ENCODE measurements at places on chromosomes 2 and 18.

GRCh38 chr18:3605954-3606443, 156.0 kb downstream of the TGIF1 start:
- peak; percentile 78 for DNase-seq

GRCh38 chr2:57443086-57443485, 603.5 kb upstream of the VRK2 start:
- DNase-seq, result no peak

GRCh38 chr18:45775241-45775676, 50.2 kb upstream of the SIGLEC15 start:
- DNase-seq, result peak; percentile 82

- DNase-seq, result no peak
Observed at GRCh38 chr18:60585670-60586069, 213.1 kb upstream of the MC4R start.

DNA sequence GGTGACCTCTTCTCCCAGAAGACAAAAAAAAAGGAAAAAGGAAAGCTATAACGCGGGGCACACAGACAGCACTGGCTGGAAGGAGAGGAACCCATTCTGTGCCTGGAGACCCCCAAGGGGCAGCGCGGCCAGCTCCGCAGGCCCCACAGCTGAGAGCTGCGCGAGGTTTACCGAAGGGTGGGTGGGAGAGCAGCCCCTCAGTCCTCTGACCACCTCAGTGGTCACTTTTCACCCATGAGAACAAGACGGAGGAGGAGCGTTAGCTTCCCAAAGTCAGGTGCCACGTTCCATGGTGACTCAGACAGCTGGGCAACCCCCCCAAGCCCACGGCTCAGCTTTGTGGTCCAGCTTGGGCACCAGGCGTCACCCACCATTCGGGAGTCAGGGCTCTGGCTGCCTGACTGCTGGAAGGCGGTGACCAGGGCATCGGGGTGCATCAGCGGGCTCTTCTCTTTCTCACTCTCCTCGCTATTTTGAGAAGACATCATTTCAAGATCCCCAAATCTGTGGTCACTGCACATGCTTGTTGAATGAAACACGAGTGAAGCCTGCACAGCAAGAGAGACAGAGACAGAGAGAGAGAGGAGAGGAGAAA, 35.2 kb downstream of the RPL31 start:
- DNase-seq, result no peak

DNA sequence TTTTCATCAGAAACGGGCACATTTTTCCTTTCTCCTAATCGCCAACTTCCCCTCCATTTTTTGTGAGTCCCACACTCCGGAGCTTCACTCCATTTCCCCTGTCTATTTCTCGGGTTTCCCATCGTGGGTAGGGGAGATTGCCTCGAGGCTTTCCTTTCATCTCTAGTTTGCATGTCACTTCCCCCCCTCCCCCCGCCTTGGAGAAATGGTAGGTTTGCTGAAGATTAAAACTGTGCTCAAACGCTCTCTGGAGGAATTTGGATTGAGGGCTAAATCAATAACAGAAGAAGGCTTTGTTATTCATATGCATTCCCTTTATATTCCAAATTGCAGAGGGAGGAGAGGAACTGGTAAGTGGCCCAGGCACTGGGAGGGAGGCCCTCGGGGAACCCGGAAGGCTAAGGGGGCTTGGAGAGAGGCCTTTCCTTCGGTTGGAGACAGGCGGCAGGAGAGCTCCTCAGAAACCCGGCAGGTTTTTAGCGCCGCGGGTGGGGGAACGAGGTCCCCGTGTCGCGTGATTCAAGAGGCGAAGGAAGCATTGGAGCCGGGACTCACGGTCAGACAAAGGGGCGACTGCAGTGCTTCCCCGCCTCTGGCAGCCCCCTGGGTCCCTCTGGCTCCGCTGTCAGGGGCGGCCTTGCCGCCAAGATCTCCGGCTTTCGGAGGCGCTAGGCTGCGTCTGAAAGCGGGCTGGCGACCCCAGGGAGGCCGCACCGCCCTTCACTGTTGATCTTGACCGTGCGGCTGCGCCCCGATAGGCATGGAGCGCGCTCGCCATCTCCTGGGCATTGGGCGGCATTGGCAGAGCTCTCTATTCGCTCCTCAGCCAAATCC, 2.4 kb upstream of the HOXD12 start:
- peak; percentile 82 for DNase-seq

- no peak for DNase-seq
Observed at GRCh38 chr2:108626995-108627394, 92.3 kb upstream of the RANBP2 start.

DNA sequence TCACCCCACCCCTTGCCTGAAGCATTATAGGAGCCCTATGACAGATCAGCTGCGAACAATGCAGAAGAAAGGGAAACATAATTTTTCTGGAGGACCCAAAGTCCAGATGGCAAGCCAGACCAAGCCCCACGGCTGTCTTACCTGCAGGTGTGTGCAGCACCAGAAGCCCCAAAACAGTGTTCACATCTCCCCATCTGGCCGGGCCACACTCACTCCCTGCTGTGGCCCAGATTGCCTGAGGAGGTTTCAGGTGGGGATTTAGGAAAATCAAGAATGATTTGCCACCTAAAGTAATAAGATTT, 11.7 kb upstream of the STK17B start:
- DNase-seq, result no peak

GRCh38 chr2:176126929-176127773, 2.4 kb upstream of the HOXD8 start:
- peak; percentile 87 for DNase-seq

GRCh38 chr2:8653485-8653884, 28.4 kb upstream of the ID2 start:
- DNase-seq, result peak; percentile 51

- DNase-seq, result no peak
Observed at GRCh38 chr18:24947521-24948305, 404.3 kb downstream of the ZNF521 start.

- DNase-seq, result no peak
Observed at GRCh38 chr2:39728941-39729351, 50.1 kb downstream of the THUMPD2 start.

DNA sequence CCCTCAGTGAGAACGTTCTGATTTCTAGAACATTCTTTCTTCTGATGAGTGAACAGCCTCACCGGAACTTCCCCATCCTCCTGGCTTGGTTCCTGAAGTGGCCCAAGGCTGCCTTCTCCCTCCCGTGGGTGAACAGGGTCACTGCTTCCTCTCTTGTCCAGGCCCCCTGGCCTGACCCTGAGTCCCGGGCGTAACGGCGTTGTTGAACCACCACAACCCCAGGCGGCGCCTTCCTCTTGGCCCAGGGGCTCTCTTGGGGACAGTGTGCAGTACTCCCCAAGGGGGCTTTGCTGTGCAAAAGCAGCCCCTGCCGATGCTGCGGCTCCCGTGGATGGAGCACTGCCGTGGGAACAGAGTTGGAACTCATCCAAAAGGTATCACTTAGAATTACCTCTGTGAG, 147.2 kb downstream of the TSN start:
- DNase-seq, result no peak

DNA sequence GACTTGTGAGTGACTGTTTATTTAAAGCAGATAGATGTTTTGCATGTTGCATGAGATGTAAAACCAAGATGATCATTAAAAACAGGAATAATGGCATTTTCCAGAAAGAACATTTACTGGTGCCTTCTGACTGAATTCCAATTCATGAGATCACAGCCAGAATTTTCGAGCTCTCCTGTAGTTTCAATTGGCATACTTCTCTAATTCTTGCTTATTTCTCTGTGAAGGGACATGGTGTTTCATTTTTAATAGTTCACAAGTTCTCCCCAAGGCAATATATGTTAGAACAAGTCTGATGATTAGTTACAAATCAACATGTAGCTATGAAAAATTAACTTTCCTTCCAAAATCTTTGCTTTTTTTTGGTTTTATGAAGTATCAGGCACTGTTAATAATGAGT, 105.7 kb downstream of the PDE1A start:
- DNase-seq, result no peak

DNA sequence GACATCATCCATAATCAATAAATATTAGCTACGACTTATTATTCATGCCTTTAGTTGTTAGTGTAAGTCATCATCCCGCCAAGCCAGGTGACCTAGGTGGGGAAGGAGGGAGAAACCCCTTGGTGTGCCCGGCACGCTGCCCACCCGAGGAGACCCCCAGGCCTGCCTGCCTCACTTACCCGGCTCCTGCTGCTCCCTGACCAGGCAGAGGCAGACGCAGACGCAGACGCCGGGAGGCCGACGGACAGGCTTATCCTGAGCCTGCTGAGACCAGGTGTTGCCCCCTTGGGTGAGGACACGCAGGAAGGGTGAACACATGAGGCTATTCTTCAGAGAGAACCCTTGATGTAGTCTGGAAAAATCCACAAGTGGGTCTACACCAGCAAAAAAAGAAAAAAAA, 401.8 kb downstream of the GALR1 start:
- no peak for DNase-seq

DNA sequence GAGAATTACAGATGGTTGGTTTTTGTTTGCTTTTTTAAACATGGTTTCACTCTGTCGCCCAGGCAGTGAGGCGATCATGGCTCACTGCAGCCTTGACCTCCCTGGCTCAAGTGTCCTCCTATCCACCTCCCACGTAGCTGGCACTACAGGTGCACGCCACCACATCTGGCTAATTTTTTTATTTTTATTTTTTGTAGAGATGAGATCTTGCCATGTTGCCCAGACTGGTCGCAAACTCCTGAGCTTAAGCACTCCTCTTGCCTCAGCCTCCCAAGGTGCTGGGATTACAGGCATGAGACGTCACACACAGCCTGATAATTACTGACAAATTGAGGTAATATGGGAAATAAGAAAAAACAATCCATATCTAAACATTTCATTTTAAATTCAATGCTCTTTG, 110.5 kb upstream of the ZSWIM2 start:
- no peak for DNase-seq

DNA sequence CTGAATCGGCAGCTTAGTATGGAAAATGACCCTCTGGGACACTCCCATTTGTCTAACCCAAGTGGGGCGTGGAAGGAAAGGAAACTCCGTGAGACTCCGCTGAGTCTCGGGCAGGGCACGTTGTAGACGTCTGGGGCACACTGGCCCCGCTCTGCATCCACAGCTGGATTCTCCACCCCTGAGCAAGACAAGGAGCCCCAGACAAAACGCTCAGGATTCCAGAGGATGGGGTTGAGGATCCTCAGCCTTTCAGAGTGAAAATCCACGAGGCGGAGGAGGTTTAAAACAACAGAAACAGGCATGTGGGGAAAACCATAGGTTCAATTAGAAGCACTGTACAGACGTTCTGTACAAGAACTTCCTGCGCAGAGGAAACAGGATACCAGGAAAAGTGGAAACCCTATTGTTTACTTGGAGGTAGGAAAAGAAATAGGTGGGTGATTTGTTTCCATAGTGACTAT, 124.9 kb upstream of the ZNF236 start:
- DNase-seq, result no peak

- peak; percentile 59 for DNase-seq
Observed at GRCh38 chr18:14999085-14999975, 251.4 kb downstream of the ANKRD30B start.

DNA sequence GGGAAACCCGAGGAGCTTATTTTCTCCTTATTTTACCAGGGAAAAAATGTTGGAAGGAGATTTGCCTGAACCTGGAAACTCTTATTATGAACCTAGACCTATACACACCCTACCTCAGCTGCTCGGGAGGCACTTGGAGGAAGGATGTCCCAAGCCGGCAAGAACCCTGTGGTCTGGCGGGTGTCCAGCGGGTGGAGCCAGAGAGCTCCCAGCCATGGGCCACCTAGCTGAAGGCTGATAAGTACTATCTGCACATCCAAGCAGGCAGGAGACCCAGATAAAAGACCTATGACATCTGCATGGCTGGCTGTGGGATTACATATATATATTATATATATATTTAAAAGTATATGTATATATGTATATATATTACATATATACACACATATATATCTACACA, 1.1 kb upstream of the SLC14A1 start:
- peak; percentile 86 for DNase-seq

GRCh38 chr18:21853016-21853415, 112.4 kb downstream of the MIB1 start:
- no peak for DNase-seq

- no peak for DNase-seq
Observed at GRCh38 chr18:66534110-66534509, 69.8 kb downstream of the CDH19 start.

DNA sequence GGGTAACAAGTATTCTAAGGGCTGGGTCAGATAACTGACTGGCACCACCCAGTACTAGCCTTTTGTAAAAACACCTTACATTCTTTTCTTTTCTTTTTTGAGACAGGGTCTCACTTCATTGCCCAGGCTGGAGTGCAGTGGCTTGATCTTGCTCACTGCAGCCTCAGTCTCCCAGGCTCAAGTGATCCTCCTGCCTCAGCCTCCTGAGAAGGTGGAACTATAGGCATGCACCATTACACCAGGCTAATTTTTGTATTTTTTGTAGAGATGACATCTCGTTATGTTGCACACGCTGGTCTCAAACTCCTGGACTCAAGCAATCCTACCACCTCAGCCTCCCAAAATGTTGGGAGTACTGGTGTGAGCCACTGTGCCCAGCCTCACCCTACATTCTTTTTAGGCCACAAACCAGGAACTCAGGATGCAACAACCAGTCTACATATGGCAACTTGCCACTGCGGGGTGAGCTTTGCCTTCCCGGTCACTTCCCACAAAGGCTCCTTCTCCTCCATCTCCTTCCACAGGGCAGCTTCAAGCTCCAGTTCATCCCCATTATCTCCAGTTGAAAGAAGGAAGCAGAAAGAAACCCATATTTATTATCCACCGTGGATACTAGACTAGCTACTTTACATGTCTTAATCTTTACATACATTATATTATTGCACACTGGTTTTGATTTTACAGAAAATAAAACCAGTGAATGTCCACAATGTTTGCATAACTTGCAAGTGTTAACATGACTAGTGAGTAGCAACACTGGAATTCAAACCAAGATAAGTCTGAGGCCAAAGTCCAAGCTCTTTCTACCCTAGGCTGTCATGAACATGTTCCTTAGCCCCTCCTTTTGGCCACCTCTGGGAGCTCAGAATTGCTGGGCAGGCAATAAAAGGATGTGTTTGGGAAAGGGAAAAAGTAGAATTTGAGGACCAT, 23.7 kb upstream of the AP1S3 start:
- DNase-seq, result no peak

GRCh38 chr2:132726155-132726554, 56.1 kb upstream of the LYPD1 start:
- no peak for DNase-seq

- no peak for DNase-seq
Observed at GRCh38 chr2:242057379-242058040, 188.0 kb downstream of the RTP5 start.

DNA sequence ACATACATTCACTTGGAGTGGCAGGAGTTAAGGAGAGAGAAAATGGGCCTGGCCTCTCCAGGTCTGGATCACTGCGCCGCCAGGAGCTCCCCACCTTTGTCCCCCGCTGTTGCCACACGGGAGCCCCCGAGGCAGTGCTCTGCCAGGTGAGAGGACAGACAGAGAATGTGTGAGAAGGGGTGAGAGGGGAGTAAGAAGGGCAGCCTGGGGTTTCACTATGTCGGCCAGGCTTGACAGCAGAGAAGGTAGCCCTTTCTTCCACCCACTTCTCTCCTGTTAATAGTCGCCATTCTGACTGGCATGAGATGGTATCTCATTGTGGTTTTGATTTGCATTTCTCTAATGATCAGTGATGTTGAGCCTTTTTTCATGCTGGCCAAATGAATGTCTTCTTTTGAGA, 26.2 kb upstream of the ARHGEF4 start:
- no peak for DNase-seq

- DNase-seq, result no peak
Observed at GRCh38 chr2:106701203-106702022, 184.6 kb downstream of the ST6GAL2 start.

- no peak for DNase-seq
Observed at GRCh38 chr18:13587937-13588336, 138.4 kb downstream of the FAM210A start.

GRCh38 chr18:37570336-37570930, 4.8 kb upstream of the CELF4 start:
- DNase-seq, result no peak

Data from activated effector memory CD4-positive, alpha-beta T cell treated with anti-CD3 and anti-CD28 coated beads, Interleukin-2, amount 50 U/mL, for 16 hours (primary cell).